ENCODE measurements at places on chromosomes 3 and 15.
A peak's percentile ranks its signal among the peaks of the same experiment; 100 is the strongest.

DNA sequence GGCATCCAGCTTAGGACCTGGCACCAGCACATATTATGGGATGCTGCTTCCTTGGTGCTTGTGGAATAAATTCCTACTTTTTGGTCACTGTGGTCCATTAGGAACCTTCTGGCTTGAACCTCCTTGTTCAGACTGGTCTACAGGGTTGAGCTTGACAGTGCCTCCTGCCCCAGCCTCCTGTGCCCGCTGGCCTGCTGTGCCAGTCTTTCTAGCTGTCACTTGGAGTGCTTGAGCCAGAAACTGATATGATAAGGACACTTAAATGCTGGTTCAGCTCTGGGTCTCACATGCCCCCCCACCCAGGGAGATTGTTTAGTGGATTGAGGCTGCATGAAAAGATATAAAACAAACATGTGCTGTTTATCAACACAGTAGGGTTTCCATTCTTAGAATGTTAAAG lies 147.8 kb downstream of the SLCO3A1 start:
- no peak for DNase-seq

DNA sequence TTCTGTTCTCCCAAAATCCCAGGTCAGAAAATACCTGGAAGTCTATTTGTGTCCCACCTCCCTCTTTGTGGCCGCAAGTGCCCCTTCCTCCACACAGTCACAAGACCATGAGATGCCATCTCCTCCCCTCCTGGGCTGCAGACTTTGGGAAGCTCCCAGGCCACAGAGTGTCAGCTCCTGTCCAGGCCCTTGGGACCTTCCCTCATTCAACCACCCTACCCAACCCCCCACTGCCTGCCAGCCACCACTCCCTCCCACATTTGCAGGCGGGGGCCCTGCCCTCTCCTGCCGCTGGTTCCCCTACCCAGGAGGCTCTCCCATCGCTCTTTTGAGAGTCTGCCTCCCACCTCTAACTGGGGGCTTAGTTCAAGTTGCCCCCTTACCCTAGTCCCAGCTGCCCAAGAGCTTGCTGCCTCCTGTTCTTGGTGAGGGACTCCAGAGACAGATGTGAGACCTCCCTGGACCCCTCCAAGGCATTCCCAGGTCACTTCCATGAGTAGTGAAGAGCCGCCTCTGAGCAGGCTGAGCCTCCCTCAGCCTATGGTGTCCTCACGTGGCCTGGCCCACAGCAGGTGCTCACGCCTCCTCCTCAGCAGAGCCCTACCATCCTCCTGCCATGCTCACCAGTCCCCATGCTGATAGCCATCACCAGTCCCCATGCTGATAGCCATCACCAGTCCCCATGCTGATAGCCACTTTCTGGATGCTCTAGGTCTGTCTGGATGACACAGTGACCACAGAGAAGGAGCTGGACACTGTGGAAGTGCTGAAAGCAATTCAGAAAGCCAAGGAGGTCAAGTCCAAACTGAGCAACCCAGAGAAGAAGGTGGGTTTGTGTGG lies 15.9 kb upstream of the STAB1 start:
- no peak for DNase-seq

DNA sequence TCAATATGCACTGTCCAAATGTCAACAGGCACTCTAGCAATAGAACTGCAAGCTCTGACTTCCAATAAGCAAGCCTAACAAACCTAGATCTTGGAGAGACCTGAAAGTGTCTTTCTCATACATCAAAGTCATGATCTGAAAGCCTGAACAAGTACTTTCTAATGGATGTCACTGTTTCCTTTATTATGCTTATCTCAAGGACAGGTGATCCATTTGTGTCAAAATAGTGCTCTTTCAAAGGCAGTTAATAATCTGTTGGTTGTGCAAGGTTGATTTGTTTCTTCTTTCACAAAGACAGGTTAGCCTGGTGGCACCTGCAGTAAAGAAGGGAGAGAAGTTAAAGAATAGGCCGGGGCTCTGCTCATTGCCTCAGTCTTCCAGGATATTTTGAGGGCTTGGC lies 146.8 kb downstream of the EPHB1 start:
- no peak for DNase-seq

GRCh38 chr3:14237457-14237856 lies 58.8 kb downstream of the LSM3 start:
- no peak for DNase-seq

DNA sequence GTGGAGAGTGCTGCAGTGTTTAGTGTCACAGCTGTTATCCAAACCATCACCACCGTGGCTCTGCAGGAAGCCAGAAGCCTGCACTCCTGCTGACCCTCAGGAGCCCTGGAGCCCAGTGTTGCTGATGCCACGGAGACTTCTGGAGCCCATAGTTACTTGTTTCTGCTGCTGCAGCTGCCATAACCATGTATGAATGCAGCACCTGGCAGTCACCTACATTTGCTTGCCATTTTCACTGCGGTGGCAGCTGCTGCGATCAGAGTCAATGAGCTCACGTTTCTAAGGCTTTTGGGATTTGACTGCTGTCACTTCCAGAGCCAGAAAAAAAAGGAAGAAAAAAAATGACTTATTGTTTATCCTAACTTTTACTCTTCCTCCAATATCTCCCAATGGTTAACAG lies 299.2 kb upstream of the THRB start:
- no peak for DNase-seq

DNA sequence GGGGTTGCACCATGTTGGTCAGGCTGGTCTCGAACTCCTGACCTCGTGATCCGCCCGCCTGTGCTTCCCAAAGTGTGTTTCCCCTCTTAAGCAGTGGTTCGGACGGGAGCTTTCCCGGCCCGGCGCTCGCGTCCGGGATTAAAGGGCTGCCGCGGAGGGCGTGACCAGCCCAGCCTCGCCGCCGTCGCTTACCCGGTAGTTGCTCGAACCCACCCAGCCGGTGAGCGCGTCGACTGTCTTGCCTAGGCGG lies 513 bp downstream of the CLASP2 start:
- peak; percentile 42 for DNase-seq

DNA sequence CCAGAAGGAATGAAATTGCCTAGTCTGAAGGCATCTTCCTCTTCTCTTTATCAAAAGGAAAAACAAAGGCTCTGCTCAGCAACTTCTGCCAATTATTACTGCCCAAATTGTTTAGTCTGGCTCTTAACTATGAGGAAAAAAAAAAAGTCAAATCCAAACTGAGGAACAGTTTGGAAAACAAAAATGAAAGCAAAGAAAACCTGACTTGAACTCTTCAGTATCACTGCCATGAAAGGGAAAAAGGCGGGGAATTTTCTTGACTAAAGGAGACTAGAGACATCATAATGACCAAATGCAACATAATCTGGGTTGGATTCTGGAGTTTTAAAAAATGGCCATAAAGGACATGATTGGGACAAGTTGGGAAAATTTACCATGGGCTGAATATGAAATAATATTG lies 156.3 kb downstream of the STT3B start:
- no peak for DNase-seq

GRCh38 chr15:99703603-99704443 lies 29.4 kb downstream of the LYSMD4 start:
- no peak for DNase-seq

- DNase-seq, result no peak
Measured at GRCh38 chr3:61563313-61564271, 2.2 kb downstream of the PTPRG start.

GRCh38 chr3:112302881-112303763 lies 9.1 kb upstream of the SLC9C1 start:
- no peak for DNase-seq

GRCh38 chr3:146052791-146053310 lies 108.1 kb downstream of the PLOD2 start:
- no peak for DNase-seq

Data from stimulated activated CD4-positive, alpha-beta T cell treated with anti-CD3 and anti-CD28 coated beads, Interleukin-1b, Interleukin-23, amount 100 ng/mL, for 24 hours (primary cell).